ENCODE measurements at places on chromosomes 12 and 14.

DNA sequence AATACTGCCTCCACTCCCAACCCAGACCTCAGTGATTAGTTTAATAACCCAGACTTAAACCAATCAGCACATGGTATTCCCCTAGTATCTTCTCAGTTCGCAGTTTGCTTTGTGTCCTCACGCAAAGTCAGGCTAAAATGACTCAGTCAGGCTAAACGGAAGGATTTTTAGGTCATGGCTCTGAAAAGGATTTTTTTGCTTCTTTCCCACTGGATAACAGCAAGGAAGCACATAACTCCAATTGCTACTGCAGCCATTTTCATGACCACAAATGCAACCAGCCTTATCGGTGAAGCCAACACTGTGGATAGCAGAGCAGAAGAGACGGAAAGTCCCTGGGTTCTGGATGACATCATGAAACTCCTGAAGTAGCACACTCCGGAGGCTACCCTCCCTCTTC is 67.7 kb downstream of the ZC3H14 start:
- DNase-seq, result no peak

GRCh38 chr14:98174041-98174440 is 1098.0 kb downstream of the BCL11B start:
- DNase-seq, result no peak

DNA sequence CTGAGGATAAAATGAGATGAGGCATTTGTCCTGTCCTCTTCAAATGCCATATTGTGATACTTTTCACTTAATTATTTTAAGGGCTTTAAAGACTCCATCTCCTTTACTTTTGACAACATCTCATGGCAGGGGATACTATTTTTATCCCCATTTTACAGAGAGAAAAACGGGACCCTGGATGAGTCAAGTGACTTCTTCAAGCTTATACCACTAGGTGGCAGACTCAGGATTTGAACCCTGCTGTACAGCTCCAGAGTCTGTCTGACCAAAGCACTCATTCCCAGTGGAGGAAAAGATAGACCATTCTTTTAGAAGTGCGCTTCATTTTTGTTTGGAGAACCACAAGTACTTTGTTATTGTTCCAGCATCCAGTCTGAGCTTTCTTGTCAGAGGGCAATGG is 1.7 kb upstream of the SMOC1 start:
- no peak for DNase-seq

DNA sequence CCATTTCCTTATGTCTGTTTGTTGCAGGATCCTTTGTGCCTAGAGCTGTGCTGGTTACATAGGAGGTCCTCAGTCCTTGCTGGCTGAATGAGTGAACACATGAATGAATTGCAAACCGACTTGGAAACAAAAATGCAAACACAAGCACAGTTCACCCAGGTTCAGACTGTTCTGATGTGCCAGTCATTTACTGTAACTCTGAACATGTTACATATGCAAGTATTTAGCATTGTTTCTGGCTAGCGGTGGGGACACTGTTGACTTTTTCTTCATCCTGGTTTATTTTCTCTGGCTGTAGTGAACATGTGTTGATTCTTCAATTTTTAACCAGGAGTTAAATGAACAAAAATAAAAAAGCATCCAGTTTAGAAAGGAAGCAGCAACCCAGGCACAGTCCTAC is 33.4 kb downstream of the TSPAN9 start:
- DNase-seq, result no peak

- DNase-seq, result no peak
Measured at GRCh38 chr12:56411781-56412639, 37.2 kb downstream of the TIMELESS start.

GRCh38 chr14:70807898-70808415 is 1.4 kb downstream of the MAP3K9 start:
- no peak for DNase-seq

GRCh38 chr12:10101648-10102220 is 2.9 kb upstream of the CLEC1A start:
- DNase-seq, result no peak

DNA sequence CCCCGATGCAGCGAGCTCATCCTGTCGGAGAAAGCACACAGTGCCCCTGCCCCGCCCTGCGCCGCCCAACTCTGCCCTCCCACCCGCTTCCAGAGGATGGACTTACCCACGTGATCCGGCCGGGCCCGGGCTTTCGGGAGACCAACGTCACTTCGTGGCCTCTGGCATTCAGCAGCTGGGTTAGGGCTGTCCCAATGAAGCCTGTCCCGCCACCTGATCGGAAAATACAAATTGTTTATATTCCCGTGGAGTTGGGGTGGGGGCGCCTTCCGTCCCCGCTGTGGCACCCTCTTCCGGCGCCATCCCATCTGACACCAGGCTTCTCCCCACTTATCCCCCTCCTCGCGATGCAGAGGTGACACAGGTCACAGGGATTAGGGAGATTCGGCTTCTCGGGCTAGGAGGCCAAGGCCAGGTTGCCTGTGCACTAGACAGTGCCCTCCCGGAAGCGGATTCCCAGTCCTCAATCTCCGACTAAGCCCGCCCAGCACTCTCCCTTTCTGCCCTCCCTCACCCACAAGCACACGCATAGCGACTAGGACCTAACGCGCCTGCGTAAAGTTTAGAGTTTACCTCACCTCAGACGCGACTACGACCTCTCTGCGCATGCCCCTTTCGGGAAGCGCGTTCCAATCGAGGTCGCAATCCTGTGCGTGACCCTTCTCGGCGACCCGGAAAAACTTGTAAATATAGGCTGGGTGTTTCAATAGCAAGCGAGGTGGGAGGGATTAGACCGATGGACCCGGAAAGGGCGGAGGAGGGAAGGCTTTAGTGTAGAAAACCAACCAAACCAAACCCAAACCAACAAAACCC is at the start of gene SDR39U1:
Gene SDR39U1 (minus strand): TSS at position 537 of the 813 bp plus-strand sequence. CDS start 7 bp downstream, at position 530.
- peak; percentile 75 for DNase-seq

DNA sequence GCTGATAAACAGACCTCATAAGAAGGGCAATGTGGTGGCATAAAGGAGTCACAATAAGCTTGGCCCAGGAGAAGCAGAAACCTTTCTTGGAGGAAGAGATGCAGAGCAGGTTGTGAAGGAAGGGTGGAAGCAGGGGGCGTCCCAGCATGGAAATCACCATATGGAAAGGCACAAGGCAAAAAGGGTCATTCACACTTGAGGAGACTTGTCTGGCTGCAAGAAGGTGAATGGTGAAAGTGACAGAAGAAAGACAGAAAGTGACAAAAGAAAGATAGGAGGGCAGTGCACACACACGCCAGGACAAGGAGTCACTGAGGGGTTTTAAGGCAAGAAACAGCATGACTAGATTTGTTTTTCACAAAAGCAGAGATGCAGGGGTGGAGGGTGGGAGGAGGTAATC is 38.3 kb downstream of the GALNT4 start:
- DNase-seq, result no peak

DNA sequence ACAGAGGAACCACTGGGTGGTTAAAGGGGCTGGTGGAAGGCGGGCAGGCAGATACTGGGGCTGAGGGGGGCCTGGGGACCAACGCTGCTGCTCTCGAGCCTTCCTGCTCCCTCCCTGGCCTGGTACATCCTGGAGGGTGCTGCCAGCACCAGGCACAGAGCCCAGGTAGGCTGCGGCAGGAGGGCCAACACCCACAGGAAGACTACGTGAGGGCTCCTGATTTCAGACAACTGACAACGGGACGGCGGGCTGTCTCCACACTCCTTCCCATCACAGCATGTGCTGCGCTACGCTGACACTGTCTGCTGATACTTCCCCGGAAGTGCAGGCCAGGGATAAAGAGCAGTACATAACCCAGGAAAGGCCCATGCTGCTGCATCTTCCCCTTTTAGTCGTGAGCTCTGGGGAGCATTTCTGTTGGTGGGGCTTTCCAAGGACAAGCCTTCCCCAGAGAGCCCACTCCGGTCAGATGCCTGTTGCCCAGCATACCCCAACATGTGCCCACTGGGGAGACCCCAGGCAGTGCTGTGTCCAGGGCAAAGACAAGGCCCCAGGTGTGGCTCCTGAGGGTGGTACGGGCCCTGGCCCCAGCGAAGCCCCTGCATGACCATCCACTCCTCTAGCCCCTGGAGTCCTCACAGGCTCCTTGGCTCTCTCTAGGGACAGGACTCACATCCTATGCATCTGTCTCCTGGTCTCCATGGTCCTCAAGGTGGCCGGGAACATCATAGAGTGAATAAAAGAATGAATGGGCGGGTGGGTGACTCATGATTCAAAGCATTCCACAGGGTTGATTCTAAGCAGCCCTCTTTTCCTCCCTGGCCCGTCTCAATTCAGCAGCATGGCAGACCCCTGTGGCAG is 38.0 kb downstream of the CHGA start:
- DNase-seq, result no peak

DNA sequence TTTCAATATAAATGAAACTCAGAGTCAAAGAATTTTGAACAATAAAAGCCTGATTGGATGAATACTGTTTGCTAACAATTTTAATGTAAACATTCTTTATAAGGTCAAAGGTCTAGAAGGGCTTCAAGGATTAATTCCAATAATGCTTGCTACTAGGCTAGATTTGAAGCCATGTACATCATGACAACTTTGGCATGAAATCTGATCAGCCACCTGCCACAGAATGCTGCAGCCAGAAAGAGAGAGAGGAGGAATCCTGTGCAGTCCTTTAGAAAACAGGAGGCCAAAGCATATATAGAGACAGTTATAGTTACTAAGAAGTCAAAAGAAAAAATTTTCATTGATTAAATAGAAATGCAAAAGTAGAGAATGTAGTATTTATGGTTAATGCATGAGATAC is 47.1 kb downstream of the ABCD2 start:
- no peak for DNase-seq

DNA sequence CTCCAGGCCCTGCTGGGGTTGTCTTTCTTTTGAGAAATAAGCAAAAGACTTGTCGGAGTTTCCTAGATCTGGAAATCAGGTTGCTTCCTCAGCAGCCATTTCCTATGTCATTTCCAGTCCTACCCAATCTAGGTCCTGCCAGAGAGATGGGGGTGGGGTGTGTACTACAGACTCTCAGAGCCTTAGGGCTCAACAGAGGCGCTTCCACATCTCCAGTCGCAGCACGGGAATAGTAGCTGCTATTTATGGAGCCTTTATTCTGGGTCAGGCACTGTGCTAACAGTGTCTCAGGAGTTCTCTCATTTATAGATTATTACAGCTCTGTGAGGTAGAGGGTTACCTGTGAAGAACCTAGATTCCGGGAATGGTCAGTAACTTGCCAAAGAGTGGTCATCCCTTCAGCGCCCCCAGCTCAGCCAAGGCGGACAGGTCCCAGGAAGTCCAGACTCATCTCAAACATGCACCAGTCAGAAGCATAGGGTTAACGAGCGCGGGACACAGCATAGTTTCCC is 21.9 kb downstream of the DHRS2 start:
- DNase-seq, result no peak

DNA sequence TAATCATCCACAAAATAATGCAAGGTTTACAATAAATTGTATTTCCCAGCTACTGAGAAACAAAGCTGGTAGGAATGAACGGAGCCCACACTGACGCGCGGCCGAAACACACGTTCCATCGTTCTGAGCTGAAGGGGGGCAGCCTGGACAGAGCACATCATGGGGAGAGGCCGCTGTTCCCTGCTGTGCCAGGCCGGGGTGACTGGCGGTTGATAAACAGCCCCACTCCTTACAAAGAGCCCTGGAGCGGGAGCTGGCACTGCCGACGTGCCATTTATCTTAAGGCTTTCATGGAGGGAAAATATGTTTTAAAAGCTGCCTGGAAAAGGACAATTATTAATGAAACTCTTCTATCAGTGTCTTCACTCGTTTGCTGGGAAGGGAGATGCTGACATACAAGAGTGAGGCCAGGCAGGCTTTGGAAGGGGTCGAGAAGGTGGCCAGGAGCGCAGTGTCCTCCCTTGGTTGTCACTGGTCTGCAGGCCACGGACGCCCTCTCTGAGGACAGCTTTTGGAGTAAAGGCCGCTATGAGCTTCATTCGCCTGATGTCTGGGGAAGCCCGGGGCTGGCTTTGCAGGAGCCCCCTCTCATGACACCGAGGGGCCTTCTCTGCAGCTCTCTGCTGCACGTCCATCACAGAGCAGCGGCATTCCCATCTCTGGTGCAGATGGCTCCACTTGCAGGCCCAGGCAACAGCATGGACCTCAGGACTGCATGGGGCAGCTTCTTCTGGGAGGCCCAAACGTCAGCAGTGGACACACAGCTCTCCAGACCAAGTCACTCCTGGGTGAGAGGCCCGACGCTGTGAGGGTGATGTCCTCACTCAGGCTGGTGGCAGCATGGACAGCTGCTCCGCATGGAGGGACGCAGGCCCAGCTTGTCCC is 355.3 kb upstream of the SFSWAP start:
- no peak for DNase-seq

DNA sequence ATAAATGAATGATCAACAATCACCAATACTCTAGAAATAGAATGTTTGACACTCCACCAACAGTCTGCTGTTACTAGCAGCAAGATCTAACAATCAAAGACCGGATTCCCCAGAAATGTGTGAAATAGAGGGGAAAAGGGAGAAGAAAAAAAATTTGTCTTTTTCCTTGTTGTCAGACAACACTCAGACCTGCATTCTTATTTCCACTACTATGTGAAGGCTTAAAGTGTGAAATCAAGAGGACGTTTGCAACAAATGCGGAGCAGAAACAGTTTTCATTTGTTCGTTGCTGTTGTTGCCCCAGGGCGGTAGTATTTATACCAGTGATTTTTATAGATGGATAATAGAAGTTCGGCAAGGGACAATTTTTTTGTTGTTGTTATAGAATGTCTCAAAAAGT is 9.2 kb downstream of the NKX2-1 start:
- no peak for DNase-seq

DNA sequence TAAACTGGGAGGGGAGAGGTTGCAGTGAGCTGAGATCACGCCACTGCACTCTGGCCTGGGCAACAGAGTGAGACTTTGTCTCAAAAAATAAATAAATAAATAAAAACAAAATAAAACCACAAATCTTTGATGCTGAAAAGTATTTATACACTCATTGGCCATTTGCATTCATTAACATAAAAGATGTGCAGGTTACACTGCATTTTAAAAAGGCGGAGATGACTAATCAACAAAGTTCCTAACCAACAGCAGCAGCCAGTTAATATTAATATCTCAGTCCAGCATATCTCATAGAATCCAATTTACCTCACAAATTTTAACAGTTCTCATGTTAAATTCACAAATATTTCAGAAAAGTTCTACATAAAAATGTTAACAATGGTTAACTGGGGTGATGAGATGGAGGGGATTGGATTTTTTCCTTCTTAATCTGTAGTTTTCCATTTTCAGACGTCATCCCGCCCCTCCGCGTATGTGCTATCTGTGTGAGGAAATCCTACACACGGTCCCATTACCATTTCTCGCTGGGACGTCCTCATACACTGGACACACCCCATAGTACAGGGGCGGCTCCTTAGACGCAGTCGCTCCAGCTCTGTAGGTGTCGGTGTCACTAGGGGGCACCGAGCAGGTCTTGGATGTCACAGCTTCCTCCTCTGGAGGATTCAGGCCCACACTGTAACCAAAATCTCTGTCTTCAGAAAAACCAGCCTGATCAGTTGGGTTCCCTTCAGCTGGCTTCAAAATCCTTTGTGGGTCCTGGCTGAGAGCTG is 7.3 kb downstream of the ANKLE2 start:
- DNase-seq, result no peak

DNA sequence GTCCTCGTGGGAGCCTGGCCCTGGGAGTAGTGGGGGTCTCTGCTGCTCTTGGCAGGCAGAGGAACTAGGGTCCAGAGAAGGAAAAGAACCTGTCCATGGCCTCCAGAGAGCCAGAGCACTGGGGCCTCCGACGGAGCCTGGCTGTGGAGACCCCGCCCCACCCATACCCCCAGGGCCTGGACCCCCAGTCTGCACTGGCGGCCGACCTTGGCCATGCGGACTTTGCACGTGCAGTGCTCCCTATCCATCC is 1.1 kb downstream of the BEGAIN start:
- no peak for DNase-seq

Data from stimulated activated CD8-positive, alpha-beta memory T cell treated with anti-CD3 and anti-CD28 coated beads, Interleukin-15, amount 100 ng/mL, for 24 hours (primary cell).